Stimulated activated CD8-positive, alpha-beta memory T cell treated with anti-CD3 and anti-CD28 coated beads, Interleukin-7, amount 100 ng/mL, for 24 hours (primary cell): ENCODE measurements at places on chromosomes 11 and 22.

GRCh38 chr22:44049486-44050231 lies 25.6 kb downstream of the PARVB start:
- no peak for DNase-seq

GRCh38 chr11:45285250-45285828 lies 802 bp downstream of the SYT13 start:
- DNase-seq, result no peak

- no peak for DNase-seq
Observed at GRCh38 chr11:16750417-16750816, 12.0 kb downstream of the C11orf58 start.

DNA sequence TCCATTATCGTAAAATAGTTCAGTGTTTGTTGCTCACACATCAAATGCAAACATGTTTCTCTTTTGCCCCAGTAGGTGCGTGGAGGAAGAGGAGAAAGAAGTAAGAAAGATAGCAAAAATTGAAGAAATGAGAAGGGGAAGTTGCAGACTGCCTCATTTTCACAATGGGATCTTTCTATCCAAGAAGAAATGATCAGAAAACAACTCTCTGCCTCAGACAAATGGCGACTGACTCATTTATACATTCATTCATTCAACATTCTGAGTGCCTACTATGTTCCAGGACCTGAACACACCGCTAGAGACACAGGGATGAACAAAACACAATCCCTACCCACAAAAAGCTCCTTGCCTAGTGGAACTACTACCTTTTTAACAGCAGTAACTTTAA lies 367 bp downstream of the HPS5 start:
- DNase-seq, result no peak

- DNase-seq, result no peak
Observed at GRCh38 chr11:14645985-14646900, 2.6 kb downstream of the PDE3B start.

DNA sequence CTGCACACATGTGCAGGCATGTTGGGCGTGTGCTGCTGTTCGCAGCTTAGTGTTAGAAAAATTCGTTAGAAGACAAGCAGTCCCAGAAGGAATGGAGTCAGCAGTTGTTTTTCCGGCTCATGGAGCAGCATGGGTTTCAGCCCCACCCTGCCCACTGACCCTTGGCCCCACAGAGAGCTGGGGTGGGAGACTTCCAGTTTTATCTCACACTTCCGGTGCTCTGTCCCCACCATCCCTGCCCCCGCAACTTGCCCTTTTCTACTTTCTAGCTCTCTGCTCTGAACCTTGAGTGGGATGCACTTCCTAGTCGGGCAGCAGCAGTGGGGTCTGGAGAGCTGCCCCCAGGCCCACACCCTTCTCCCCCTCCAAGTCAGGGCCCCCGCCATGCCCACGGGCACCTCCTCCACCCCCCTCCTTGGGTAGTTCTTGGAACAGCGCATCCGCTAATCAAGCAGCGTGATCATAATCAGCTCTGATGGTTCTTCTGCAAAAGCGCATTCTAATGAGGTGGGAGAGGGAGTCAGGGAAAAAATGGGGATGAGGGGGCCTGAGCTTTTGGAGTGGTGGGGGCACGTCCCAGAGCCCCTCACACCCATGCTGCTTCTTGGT lies 184.4 kb downstream of the CEP164 start:
- no peak for DNase-seq

GRCh38 chr22:40189997-40190396 lies 12.3 kb downstream of the TNRC6B start:
- no peak for DNase-seq

DNA sequence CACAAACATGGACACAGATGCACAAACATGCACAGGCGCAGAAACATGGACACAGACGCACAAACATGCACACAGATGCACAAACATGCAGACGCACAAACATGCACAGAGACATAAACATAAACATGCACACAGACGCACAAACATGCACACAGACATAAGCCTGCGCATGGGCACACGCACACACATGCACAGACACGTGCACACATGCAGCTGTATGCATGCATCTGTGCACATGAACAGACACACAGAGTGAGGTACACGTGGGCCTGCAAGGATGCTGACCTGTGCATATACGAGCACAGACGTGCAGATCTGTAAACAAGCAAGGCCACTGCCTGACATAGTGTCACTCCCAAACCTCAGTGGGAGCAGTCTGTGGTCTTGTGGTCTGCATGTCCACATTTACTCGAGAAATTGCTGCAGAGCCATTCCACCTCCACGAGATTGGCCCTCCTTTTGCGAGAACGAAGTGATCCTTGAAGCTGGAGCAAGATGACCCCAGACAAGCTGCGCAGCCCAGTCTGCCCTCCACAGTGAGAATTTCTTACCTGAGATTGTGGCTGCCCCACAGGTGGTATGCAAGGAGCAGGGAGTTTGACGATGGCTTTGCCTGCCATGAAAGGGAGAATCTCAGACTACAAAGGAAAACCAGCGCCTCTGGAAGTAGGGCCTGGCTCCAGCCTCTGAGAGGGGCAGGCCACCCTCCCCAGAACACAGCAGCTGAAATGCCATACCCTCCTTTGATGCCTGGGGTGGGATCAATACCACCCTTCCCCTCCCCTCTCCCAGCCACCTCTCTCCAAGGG lies 299.9 kb downstream of the BRD1 start:
- no peak for DNase-seq

DNA sequence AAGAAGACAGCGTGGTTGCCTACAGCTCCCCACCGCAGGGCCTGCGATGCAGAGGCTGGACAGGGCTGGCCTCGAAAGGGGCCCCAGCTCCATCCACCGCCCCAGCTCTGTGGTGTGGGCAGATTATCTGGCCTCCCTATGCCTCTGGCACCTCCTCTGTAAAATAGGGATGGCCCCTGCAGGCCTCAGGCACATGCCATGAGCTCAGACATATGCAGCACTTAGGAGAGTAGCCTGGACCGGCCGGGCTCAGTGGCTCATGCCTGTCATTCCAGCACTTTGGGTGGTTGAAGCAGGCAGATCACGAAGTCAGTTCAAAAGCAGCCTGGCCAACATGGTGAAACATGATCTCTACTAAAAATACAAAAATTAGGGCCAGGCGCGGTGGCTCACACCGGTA lies 7.4 kb downstream of the APOBEC3D start:
- DNase-seq, result no peak

DNA sequence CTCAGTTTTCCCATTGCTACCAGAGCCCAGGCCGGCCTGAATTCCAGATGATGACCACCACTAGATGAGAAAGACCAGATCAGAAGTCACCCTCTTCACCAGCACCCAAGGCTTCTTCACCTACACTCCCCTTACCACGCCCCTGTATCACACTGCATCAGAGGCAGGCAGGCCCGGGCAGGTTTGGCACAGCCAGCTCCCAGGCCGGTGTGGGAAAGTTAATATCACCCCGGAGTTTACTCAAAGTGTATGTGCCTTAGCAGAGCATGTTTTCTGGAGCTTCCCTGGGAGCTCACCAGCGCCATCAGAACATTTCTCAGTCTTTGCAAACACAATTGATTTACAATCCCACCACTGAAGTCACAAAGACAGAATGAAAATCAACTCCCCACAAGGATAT lies 47.5 kb upstream of the POU2AF1 start:
- no peak for DNase-seq

GRCh38 chr11:79503028-79503427 lies 62.2 kb upstream of the TENM4 start:
- no peak for DNase-seq

GRCh38 chr11:114984611-114985163 lies 306.4 kb downstream of the NXPE2 start:
- DNase-seq, result no peak

- no peak for DNase-seq
Observed at GRCh38 chr22:23803001-23803819, 16.4 kb downstream of the SMARCB1 start.

DNA sequence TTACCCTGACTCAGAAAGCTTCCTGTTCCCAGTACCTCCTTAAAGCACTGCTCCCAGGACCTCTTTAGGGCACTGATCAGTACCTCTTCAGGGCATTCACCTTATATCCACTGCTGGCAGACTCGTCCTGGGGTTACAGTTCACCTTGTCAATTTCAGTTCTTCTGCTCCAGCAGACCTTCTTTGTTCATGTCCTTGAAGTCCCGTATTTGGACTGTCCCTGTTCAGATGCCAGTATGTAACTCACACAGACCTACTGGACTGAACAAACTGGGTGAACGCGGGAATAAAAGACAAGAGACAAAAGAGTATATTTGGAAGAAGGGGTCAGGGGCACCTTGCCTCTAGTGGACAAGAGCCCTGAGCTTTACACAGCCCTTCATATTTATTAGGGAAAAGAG lies 31.8 kb upstream of the NCAM1 start:
- no peak for DNase-seq

DNA sequence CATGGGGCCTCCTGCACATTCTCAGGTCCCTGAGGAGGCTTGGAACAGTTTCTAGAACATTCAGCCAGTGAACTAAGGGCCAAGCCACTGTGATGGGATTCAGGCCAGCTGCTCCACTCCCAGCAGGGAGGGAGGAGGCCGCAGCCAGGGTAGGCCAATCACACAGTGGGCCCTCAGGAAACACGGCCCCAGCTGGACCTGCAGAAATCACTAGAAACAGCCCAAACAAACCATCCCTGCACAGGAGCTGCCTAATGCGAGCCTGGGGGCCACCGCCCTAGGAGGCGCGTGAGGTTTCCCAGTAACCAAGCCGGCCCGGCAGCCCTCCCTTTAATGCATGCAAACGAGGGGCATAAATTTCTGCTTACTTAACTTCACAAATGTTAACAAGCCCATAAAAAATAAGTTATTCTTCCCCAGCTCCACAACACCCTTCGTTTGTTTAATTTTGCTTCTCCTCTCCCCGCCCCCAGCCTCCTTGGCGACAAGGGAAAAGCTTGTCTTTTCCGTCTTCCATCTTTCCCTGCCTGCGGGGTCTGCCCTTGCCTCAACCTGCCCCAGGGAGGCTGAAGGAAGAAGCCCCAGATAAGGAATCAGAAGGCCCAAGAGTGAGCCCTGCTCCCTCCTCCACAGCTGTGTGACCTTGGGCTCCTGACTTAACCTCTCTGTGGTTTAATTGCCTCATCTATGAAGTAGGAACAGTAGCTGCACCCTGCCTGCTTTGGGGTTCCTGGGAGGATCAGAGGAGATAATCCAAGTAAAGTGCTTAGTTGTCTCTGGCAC lies 25.7 kb downstream of the ELFN2 start:
- no peak for DNase-seq

GRCh38 chr22:37972527-37972926 lies 11.8 kb downstream of the SOX10 start:
- no peak for DNase-seq

- DNase-seq, result no peak
Observed at GRCh38 chr11:11230802-11231562, 122.1 kb downstream of the CSNK2A3 start.

- no peak for DNase-seq
Observed at GRCh38 chr11:60891103-60891741, 15.2 kb downstream of the PRPF19 start.

GRCh38 chr11:119785131-119785530 lies 56.1 kb upstream of the NECTIN1 start:
- no peak for DNase-seq

GRCh38 chr22:25903294-25903693 lies 161.3 kb downstream of the MYO18B start:
- DNase-seq, result no peak

- DNase-seq, result no peak
Observed at GRCh38 chr22:48737461-48738203, 1090.0 kb downstream of the BRD1 start.

- no peak for DNase-seq
Observed at GRCh38 chr22:25375683-25376082, 156.2 kb downstream of the CRYBB2 start.

GRCh38 chr11:44940835-44941234 lies 9.8 kb downstream of the TP53I11 start:
- no peak for DNase-seq

- DNase-seq, result no peak
Observed at GRCh38 chr11:112794331-112794846, 166.8 kb upstream of the NCAM1 start.

GRCh38 chr11:13105237-13105844 lies 96.2 kb downstream of the RASSF10 start:
- DNase-seq, result no peak

GRCh38 chr11:128937480-128937879 lies 5.2 kb downstream of the TP53AIP1 start:
- DNase-seq, result no peak

DNA sequence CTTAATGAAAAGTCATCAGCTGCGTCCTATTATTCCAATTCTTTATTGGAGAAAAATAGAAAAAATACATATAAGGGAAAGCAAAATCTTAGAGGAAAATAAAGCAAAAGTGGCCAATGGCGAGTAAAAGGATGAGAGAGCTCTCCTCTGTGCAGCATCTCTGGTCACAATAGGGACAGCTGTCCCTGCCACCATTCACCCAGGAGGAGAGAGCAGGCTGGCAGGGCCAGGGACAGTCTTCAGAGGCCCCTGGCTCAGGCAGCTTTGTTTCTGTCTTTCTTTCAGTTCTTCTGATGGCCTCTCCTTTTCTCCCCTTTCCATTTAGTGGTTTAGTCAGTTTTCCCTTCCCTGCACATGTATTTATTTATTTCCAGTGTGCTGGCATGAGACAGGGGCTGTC lies 941.3 kb downstream of the NTM start:
- DNase-seq, result no peak
